Right atrium auricular region (tissue), 2 donors: ENCODE measurements at places on chromosomes 3 and 15. TPM values are rescaled to one million over a fixed set of nuclear protein-coding genes. Genes with fewer than 3 reads are reported as not detected.

The LDHAL6B gene
- not detected for total RNA-seq

DNA sequence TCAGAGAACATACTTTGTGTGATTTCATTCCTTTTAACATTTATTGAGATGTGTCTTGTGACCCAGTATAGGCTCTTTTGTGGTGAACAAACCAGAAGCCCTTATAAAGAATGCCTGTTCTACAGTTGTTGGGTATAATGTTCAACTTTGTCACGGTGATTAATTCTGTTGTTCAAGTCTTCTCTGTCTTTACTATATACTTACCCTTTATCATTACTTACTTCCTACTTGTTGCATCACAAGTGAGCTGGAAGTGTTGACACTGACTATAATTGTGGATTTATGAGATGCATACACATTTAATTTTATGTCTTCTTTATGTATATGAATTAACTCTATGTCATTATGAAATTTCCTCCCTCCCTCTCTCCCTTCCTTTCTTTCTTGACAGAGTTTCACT lies 59.7 kb upstream of the TBL1XR1 start:
- DNase-seq, result no peak

The GOLGA8S gene
- total RNA-seq, result 0.31 TPM

DNA sequence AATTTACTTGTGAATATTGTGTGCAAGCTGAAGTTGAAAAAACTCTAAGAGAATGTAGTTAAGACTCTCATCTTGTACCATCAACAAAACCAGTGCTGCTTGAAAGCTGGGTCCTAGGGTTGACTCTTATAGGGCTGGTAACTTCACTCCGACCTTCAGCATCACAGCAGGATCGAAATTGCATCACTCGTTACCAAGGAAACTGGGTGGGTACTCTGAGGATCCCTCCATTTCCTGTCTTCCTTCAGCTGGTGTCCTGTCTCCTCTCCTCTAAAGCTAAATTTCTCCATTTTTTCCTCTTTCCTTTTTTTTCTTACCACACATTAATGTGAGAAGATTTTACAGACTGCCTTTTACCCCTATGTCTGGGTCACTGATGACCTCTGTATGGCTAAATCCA lies 3.0 kb upstream of the APH1B start:
- no peak for DNase-seq

- DNase-seq, result peak; percentile 70
Measured at GRCh38 chr3:126522363-126522788, 1.6 kb upstream of the CHST13 start.

The RLBP1 gene
- not detected for total RNA-seq

The PPP4R2 gene
- 30.8 TPM for total RNA-seq

DNA sequence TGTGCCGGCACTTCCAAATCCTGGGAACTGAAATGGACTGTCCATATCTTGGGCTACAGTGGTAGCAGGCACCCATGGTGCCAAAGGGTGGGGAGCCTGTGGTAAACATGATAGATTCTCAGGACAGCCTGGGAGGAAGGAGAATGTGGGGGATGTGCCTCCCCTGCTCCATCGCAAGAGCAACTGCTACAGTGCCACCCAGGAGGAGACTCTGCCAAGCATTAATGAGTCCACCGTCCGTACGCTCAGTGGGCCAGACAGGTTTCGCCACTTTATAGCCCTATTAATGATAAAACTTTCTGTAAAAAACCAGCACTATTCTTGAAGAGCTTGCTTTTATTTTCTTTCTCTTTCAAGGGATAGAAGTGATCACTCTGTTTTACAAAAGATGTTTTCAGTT lies 75.2 kb downstream of the FMN1 start:
- DNase-seq, result no peak

The GRK7 gene
- total RNA-seq, result not detected

The UBAP1L gene
- 0.48 TPM for total RNA-seq

GRCh38 chr15:100531204-100531603 lies 2.5 kb upstream of the CERS3 start:
- DNase-seq, result no peak

DNA sequence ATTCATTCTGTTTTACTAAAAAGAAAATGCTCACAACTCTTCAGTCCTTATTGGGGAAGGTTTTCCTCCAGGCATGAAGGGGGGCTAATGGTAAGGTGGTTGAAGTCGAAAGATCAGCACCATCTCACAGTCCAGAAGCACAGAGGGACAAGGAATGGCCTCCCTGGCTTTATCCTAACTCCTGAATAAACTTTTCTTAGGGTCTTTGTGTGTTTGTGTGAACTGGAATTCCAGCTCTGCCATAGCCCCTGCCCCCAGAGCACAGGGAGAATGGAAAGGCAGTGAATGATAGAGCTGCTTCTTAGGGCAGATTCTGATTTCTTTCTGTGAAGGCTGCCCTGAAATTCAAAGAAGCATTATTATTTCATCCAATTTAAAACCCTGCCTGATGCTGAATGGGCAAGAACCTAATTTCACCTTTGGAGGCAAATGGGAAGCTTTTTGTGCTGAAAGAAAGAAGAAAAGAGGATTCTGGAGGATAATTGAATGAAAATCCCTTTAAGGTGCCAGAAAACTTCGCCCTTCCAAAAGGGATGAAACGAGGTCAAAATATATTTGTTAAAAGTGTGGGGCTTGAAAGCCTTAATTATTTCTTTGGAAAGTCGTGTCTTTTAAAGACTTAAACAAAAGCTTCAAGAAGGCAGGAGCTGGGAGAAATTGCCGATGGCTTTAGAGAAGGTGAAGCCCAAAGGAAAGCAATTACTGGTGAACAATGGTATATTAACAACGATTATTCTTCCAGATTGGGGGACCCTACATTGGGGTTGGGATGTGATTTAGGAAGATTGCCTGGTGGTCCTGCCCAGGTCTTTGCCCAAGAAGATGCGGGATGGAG lies 259.9 kb upstream of the RGMA start:
- DNase-seq, result no peak

DNA sequence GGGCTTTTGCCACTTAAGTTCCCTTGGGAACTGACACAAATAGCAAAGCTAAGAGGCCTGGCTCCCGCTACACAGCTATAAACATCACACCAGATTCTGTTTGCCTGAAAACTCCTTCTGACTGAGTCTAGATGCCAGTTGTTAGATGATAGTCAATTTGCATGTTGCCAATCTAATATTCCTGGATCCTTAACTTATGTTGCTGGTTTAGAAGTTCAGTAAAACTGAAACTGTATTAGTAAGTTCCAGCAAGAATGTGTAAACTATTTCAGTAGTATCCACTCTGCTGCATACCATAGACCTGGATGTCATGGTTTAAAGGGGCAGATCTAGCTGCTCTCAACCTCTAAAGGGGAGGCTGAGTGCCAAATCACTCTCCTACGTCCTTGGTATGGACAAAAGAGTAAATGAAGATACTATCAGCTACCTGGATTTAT lies 27.1 kb upstream of the LACTB start:
- no peak for DNase-seq

DNA sequence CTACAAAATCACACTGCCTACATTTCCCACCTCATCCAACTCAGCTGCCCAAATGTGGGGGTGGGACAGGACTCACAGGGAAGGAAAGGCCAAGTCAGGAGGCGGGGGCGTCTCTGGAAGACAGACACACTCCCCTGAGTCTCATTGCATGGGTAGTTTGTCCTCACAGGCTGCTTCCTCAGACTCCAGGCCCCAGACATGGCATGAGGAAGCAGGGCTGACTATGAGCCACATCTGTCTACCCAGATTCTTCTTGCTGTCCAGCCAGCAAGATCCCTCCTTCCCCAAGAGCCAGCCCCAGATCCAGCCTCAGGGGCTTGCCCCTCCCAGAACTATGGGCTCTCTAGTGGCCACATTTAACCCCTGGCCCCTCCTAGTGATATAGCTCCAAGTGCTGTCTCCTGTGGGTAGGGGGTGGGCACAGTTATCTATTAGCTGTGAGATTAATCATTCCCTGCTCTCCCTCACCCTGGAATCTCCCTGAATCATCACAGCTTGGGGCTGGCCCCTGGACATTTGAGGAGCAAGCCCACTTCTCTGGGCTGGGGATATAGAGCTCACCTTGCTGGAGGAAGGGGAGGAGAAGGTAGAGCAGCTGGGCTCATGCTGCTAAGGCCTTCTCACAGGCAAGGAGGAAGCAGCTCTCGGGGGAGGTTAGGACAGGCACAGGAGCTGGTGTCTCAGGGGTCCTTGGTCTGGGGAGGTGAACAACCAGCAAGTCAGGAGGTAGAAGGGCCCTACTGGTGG lies 2.1 kb upstream of the CCDC33 start:
- DNase-seq, result no peak

- no peak for DNase-seq
Measured at GRCh38 chr3:189394599-189395121, 222.9 kb downstream of the TPRG1 start.

- no peak for DNase-seq
Measured at GRCh38 chr3:11622586-11623550, 20.8 kb downstream of the VGLL4 start.
